ENCODE measurements at places on chromosomes 5 and 9.

- DNase-seq, result no peak
Observed at GRCh38 chr9:111271047-111271446, 59.0 kb downstream of the OR2K2 start.

DNA sequence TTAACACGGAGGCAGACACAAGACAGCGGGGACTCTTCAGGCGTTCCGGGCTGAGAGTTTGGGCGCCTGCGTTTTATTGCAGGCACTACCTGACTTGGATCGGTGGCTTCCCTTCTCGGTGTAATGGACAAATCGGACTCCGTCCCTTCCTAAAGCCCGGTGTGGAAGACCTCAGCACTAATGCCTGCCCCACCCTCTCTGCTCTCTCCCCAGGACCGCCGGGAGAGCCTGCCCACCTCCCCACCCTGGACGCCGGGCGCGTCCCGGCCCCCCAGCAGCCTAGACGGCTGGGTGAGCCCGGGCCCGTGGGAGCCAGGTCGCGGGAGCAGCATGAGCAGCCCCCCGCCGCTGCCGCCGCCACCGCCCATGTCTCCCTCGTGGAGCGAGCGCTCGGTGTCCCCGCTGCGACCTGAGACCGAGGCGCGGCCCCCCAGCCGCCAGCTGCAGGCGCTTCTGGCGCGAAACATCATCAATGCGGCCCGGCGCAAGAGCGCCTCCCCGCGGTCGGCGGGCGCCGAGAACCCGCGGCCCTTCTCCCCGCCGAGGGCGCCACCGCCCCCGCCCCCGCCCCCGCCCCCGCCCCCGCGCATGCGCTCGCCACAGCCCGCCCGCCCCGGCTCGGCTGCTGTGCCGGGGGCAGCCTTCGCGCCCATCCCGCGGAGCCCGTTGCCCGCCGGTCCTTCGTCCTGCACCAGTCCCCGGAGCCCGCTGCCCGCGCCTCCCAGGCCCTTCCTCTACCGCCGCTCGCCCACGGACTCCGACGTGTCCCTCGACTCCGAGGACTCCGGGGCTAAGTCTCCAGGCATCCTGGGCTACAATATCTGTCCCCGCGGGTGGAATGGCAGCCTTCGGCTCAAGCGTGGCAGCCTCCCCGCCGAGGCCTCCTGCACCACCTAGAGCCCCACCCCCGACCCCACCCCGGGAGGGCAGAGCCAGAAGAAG, 4.6 kb upstream of the MYOZ3 start:
- peak; percentile 89 for DNase-seq

GRCh38 chr5:87151547-87151946, 116.1 kb upstream of the RASA1 start:
- DNase-seq, result no peak

- no peak for DNase-seq
Observed at GRCh38 chr5:423233-423565, 19.8 kb upstream of the EXOC3 start.

DNA sequence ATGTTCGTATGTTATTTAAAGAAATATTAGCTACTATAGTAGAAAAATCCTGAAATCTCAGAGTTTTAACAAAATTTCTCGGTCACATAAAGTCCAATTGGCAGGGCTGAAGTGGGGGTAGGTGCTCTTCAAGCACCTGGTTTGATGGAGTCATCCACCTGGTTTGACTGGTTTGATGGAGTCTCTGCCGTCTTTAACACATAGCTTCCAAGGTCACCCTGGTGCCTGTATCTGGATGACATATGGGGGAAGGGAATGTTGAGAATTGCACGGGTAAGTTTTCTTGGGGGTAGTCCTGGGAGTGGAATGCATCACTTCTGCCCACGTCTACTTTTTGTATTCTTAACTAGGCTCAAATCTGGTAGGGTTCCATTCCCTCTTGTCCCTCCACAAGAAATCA, 351.2 kb downstream of the SH3GL2 start:
- DNase-seq, result no peak

GRCh38 chr9:13459071-13459470, 179.6 kb upstream of the MPDZ start:
- no peak for DNase-seq

DNA sequence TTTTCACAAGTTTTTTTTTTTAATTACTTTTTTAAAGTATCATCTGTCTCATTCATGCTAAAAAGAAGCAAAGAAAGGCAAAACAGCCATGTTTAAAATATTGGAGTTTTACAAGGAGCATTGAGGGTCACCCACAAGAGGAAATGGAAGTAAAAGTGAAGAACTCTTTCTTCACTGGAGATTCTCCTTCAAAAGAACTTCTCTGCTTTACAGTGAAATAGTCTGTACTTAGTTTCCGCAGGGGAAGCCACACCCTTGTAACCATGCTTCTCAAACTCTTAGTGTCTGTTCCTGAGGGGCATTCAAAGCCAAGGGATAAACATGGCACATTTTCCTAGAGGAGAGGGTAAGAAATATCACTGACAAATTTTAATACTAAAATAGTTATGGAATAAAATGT, 8.6 kb downstream of the C9orf72 start:
- DNase-seq, result no peak

- DNase-seq, result peak; percentile 74
Observed at GRCh38 chr9:129624168-129624759, 1.7 kb upstream of the NTMT1 start.

- DNase-seq, result peak; percentile 56
Observed at GRCh38 chr9:35729700-35730485, 2.1 kb downstream of the TLN1 start.

- DNase-seq, result peak; percentile 27
Observed at GRCh38 chr5:139795074-139796001, at the start of gene PSD2. Gene PSD2, plus strand, starts transcription at chr5:139795808. Its CDS starts 13,633 bp downstream, at chr5:139809441.

DNA sequence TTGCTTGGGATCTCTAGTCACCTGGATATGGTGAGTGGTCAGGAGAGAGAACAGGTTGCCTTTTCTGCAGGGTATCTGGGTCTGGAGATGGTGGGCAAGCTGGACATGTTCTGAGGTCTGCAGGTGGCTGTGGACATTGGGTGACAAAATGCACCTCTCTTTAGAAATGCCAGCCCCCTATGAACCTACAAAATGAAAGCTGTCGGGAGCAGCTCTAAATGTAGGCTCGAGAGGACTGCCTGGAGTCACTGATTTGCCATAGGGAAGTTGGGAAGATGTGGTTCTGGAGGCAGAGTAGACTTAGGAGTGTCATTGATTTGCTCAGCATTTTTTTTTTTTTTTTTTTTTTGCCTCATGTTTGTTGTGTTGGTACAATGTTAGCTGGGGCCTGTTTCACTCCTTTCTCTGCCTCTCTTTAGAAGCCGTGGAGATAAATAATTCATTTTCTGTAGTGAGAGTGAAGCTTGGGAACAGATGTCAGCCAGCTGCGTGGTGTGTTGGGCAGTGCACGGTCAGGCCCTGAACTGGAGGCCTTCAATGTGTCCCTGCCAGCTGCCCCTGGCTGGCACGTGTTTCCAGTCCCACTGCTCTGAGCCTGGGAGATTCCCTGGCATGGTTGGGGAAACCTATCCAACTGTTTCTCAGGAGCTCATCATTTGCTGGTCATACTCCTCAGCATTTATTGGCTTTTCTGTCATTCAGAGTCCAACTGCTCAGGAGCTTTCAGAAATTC, 5.4 kb downstream of the RGS3 start:
- DNase-seq, result no peak

DNA sequence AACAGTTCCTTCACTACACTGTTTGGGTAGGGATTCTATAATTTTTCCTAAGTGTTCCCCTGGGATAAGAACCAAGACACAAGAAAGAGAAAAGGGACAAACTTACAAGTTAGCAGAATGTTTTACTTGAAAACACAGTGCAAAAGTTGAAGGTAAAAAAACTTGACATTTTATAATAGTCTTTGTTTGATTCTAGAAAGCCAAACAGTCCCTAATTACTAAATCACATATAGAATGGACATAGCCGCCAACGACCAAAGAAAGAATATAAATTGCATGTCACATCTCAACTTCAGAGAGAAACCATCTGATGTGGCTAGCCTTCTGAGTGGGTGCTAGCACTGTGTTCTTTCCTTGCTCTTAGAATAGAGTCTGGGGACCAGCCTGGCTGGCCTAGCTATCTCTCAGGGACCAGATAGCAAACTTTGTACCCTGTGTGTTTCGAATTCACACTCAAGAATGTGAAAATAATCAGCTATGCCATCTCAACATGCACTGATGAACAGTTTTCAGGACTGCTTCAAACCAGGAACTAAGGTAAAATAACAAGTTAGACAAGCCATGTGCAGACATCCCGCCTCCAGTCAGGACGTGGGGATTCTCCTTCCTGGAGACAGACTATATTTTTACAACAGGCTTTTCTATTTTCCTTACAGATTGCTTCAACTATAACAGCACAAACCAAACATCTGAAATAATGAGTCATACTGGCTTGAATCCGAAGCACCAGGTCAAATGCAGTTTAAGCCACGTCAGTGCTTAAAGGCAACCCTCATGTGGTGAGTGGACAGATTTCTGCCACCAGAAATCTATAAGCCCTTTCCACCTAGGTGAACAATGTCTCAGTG, 53.7 kb downstream of the LHFPL2 start:
- no peak for DNase-seq

DNA sequence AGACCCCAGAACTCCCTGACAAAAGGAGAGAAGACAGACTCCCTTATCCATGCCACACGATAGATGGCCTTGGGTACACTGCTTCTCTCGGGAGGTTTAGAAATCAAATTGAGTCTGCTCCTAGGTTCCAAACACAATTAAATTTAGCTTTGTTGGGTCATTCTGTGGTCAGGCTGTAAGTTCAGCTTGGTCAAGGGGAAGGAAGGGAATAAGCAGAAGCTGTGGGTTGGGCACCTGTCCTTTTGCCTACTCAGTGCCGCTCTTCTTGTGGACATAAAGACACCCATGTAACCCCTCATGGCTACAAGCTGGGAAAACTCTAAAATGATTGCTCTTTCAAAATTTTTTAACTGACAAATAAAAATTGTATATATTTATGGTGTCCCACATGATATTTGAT, 19.1 kb upstream of the AK3 start:
- no peak for DNase-seq

DNA sequence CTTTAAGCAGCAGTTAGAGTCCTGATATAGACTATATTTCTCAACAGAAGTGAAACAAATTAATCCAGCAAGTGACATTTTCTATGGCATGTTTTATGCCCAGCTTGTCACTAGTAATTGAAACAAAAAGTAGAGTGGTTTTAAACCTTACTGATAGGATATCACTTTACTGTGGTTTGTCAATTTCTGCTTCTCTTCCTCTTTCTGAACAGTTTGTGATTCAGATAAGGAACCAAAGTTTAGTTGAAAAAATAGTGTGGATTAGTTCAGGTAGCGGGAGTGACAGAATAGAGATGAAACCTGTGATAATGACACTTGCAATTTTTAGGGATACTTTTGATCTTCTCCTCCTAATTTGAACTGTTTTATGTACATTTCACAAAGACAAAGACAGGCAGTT, 485.7 kb upstream of the EDIL3 start:
- DNase-seq, result no peak

- no peak for DNase-seq
Observed at GRCh38 chr5:158727136-158727535, 372.6 kb downstream of the EBF1 start.

- no peak for DNase-seq
Observed at GRCh38 chr5:73947906-73948640, 322.1 kb downstream of the ARHGEF28 start.

GRCh38 chr9:93133681-93134014, 403 bp downstream of the NINJ1 start:
- DNase-seq, result no peak

- no peak for DNase-seq
Observed at GRCh38 chr5:169554251-169554650, 29.3 kb upstream of the SPDL1 start.

GRCh38 chr5:89946508-89946907, 463.0 kb downstream of the CETN3 start:
- no peak for DNase-seq

GRCh38 chr5:139017624-139018023, 142.5 kb upstream of the LRRTM2 start:
- DNase-seq, result no peak

DNA sequence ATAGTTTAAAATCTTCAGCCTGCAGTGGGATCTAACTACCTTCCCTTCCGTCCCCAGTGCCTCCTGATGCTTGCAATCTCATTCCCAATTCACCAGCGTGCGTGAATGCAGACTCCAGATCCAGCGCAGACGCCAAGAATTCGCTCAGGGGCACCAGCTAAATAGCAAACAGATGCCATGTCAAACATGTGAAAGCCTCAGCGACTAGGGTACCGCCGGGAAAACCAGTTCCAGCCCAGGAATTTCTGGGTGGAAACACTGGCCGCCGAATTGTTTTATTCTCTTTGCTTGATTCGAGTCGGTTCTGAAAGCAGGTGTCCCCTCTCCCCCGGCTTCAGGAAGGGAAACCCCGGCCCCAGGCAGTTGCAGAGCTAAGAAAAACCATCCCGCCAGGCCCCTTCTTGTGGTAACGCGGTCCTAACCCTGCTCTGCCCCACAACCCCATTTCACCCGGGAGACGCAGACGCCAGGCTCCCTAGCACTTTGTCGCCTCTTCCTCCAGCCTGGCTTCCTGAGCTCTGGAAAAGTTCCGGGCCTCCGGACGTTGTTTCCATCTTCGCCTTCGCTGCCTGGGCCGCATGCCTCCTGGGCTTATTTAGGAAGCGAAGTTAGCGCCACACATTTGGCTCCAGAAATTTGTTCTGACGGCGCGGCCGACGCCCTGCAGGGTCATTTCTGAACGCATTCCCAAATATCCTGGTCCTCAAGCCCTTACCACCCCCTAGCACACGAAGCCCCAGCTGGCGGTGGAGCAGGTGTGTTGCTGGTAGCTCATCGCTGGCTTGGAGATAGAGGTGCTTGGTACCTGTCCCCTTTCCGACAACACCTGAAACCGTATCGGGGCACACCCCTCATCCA, 665 bp upstream of the LVRN start:
- no peak for DNase-seq

DNA sequence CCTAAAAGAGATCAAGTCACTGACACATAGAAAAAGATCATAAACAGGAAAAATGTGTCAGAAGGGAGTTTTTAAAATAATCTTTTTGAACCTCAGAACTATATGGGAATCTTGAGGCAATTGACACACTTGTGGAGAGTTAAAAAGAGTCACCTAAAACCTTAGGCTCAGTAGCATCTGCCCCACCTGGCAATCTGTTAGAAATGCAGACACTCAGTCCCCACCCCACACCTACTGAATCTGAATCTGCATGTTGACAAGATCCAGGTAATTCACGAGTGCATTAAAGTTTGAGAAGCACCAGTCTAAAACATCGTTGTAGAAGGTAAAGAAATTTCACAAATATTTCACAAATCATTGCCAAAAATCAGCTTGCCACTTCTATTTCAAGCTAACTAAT, 388.3 kb downstream of the NR2F1-AS1 start:
- no peak for DNase-seq

DNA sequence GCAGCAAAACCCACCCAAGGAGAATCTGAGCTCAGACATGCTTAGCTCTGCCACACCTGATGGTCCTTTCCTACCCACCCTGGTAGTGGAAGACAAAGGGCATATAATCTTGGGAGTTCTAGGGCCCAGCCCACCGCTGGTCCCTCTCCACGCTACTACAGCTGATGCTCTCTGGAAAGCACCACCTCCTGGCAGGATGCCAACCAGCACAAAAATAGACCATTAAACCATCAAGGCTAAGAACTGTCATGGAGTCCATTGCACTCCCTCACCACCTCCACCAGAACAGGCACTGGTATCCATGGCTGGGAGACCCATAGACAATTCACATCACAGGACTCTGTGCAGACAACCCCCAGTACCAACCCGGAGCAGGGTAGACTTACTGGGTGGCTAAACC, 111.0 kb upstream of the IL7R start:
- DNase-seq, result no peak
